ENCODE measurements at places on chromosomes 12 and 14. TPM values are rescaled to one million over a fixed set of nuclear protein-coding genes. Genes with fewer than 3 reads are reported as not detected.

IL31 gene
- total RNA-seq: not detected

HOXC4 gene
- total RNA-seq: not detected

REM2 gene
- total RNA-seq: 0.69 TPM

GPR84 gene
- 0.15 TPM for total RNA-seq

PRPH gene
- not detected for total RNA-seq

DNA sequence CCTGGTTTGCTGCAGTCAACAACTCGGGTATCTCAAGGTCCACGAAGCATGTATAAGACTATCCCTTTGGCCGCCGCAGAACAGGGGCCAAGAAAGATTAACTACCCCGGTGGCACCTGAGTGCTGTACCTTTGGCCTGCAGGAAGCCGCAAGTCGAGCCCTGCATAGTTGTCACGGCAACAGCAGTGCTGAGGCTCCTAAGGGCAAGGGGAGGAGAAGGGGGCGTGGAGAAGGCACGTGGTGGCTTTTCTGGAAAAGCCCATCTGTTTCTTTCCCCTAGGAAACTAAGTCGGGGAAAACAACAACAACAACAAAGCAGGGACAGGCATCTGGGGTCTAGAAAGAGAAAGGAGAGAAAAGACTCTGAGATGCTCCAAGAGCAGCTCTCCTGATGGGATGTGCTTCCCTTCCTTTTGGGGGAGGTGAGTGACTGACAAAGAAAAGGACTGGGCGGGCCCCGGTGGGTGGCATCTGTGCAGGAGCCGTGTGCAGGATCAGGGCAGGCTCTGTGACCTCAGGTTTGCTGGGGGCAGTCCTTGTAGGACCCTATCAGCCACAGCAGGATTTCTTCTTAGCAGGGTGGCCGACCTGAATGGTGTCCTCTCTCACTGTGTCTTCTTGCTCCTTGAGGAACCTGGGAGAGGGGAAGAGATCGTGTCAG, 123.9 kb downstream of the PRMT8 start:
- DNase-seq: no peak

DNA sequence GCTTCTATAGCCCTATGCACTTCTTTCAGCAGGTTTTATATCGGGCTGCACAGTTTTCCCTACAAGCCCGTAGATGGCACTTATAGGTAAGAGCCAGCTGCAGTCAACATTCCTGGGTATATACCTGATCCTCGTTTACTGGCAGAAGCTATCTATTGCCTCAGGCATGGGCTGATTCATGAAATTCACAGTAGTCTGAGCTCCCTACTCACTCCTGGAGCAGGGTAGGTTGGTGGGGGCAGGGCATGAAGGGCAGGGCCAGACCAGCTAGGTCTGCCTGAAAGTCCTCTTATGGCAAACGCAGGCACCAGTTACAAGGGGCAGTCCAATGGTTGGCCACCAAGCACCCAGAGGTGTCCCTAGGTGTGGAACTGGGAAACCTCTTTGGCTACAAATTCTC, 345.8 kb downstream of the RPS29 start:
- no peak for DNase-seq

DNA sequence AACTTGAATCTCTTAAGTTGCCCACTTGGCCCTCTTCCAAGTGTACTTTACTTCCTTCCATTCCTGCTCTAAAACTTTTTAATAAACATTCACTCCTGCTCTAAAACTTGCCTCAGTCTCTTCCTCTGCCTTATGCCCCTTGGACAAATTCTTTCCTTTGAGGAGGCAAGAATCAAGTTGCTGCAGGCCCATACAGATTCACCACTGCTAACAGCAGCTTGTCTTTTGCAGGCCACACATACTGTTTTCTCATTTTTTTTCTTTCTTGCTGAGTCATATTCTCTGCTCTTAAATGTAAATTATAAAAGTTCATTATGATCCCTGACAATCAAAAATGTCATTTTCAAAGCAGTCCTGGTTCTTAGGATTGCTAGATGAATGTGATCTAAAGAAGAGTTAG, 1820.8 kb upstream of the FLRT2 start:
- DNase-seq: no peak

DNA sequence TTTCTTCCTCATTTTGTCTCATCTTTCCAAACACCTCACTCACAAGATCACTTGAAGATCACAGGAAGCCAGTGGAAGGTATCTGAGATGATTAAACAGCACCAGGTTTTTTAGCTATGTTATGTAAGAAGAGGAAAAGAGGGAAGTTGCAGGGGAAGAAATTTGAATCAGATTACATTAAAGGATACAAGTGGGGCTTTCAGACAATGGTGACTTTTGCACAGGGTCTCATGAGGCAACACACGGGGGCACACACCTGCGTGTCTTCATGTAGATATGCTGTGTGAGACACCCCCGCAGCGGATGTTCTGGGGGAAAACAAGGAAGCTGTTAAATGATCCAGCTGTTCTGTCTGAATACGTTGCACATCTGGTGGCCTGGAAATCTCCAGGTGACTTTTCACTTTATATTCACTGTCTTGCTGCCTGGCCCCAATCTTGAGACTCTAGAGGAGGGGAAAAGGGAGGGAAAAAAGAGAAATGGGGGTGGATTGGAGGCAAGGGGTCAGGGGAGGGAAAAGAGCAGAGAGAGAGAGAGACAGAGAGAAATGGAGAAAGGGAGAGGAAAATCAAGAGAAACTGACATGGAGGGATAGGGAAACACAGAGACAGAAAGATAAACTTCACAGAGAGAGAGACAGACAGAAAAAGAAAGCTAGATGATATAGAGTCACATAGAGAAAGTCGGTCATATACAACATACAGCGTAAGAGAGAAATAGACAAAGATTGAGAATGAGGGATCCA, 36.3 kb upstream of the PPP1CC start:
- no peak for DNase-seq

GRCh38 chr12:101923045-101923718, 45.8 kb downstream of the DRAM1 start:
- DNase-seq: no peak

GRCh38 chr12:26648584-26648983, 184.4 kb downstream of the ITPR2 start:
- DNase-seq: no peak
